Activated naive CD4-positive, alpha-beta T cell treated with anti-CD3 and anti-CD28 coated beads for 36 hours (primary cell): ENCODE measurements at places on chromosomes 2 and 18.

- no peak for DNase-seq
These were observed 415.8 kb downstream of the HRH4 start for GRCh38 chr18:24876266-24876665.

DNA sequence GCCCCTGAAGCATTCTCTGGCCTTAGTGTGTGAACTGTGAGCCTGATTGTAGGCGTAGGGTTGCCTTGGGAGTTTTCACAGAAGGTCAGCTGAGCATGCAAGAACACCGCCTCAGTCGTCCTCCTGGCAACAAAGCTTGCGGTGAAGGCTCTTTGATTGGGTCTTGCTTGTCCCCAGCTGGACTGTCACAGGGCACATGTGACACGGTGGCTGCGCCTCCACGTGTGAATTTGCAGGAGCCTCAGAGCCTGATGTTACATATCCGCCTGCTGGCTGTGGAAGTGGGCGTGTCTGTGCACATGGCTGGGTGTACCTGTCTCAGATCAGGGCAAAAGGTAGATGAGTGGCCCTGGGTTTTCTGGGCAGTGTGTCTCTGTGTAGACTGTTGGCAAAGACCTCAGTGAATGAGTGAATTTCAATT lies 228.7 kb downstream of the HAUS1 start:
- DNase-seq = peak; percentile 21

DNA sequence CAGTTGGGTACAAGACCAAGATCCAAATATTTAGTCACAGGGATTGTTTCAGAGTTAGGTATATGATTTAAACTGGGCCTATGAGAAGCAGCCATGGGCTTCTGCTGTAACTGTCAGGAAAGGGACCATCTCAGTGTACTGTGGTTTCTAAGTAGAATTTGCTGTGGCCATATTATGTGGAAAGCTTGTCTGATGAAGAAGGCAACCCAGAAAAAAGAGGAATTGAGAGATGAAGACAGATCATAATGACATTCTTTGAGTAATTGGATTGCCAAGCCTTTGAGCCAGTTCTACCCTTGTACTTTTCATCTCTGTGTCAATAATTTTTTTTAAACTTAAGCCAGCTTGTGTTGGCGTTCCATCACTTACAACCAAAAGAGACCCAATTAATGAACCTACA lies 259.6 kb downstream of the NUP35 start:
- DNase-seq = no peak

DNA sequence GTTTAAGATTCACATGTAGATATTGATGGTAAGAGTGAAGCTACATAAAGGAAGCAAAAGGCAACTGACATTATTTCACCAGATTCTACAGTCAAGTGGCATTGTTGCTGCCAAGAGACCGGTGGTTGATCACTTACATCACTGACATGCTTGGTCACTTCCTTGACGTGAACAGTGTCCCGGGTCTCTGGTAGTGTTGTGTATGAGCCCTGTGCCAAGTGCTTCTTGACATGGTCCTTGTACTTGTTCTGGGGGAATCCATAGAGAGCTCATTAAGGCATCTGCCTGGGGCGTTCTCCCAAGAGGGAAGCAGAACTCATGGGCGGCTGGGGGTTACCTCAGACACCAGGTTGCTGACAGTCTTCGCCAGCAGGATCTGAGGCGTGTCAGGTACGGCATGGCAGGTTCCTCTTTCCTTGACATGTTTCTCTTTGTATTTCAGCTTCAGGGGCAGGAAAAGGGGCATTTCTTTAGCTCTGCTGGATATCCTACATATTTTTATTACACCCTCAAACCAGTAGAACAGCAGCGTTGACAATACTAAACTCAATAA lies 116.2 kb downstream of the RIF1 start:
- DNase-seq = no peak

DNA sequence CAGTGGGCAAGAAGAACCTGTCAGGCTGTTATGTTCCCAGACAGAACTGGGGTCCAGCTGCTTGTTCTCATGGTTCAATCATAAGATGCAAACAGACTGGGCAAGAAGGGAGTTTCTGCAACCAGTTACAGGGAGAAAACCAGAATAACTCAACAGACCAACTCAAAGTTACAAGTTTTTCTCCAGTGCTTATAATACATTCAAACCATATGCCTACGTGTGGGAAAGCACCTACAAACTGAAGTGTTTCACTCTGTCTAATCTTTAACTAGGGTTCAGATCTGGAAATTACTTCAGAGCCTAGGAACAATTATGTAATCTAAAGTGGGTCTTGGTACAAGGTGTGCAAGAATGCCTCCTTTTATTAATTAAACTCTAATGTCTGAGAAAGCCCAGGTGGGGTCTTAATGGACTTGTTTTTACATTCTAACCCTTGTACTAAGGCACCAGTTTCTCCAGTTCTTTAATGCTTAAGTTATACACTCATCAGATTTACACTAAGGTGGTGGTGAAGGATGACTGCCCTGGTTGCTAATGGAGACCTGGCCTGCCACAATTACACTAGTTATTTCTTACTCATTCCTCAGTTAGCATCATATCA lies 951.9 kb downstream of the TSN start:
- no peak for DNase-seq

GRCh38 chr2:190435031-190435670 lies 27.0 kb downstream of the MFSD6 start:
- no peak for DNase-seq

DNA sequence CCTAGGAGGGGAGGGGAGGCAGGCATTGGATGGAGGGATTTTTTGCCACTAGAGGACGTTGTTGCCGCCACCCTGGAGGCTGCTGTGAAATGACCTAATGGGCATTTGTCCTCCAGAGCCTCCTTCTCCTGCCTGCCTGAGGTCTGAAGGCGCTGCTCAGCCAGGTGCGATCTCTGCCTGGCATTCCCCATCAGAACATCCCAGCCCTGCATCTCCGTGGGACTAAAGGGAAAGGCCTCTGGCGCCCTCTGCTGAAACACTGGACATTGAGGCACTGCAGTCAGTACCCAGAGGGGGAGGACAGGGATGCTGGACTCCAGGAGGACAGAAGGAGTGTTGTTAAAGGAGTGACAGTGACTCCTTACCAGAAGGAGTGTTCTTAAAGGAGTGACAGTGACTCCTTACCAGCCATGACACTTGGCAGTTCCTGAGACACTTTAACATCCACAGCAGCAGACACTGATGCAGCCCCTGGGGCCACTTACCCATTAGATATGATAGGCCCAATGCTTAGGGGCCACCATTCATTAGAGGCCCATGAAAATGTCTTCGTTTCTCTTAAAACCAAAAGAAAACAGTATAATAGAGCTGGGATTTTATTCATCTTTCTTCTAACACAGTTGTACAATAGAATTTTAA lies 17.0 kb downstream of the THNSL2 start:
- DNase-seq = peak; percentile 76

- no peak for DNase-seq
These were observed 37.5 kb downstream of the ANO7 start for GRCh38 chr2:241225983-241226382.

DNA sequence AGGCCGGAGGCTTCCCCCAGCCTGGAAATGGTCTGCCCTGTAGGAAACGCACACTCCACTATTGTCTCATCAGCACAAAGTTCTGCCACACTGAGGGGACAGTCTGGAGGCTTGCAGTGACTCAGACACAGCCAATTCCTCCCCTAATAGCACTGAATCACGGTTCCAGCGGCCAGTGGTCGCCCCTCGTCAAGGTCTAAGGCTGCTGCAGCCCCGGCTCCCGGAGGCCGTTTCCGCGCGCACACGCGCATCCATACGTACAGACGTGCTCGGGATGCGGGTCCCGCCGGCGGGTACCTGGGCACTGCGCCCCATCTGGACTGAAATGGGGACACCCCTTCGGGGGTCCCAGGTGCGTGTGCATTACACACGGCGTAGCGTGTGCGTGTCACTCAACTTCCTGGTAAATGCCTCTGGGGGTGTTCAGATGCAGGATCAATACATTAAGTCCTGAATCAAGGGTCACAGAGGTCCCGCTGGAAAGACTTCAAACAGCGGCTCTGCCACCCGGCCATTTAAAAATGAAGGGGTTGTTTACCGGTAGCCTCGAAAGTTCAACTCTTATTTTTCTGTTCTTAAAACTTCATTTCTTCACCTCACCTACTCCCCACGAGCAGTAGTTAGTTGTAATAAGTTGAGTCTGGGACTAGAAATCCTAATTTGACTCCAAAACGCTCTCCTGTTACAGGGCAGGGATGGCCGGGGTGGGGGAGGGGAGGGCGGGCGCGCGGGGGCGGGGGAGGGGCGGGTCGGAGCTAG lies 572 bp upstream of the ZNF516 start:
- DNase-seq = peak; percentile 36

- no peak for DNase-seq
These were observed 1.0 kb downstream of the ZNF532 start for GRCh38 chr18:58865701-58866065.

DNA sequence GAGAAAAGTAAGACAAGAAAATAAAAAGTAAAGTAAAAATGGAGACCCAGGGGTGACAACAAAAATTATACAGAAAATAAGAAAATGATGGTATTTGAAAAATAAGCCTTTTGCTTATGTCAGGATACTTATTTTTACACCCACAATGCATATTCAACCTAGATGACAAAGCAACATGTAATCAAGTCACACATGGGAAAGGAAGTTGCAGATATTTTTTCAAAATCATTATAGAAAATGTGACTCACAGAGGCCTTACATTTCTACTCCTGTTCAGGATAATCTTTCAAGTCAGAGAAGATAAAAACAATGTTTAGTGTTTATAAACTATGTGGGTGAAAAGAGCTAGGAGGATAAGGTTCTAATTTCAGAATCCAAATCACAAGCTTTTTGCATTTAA lies 275.3 kb upstream of the UBE2E3 start:
- DNase-seq = no peak

DNA sequence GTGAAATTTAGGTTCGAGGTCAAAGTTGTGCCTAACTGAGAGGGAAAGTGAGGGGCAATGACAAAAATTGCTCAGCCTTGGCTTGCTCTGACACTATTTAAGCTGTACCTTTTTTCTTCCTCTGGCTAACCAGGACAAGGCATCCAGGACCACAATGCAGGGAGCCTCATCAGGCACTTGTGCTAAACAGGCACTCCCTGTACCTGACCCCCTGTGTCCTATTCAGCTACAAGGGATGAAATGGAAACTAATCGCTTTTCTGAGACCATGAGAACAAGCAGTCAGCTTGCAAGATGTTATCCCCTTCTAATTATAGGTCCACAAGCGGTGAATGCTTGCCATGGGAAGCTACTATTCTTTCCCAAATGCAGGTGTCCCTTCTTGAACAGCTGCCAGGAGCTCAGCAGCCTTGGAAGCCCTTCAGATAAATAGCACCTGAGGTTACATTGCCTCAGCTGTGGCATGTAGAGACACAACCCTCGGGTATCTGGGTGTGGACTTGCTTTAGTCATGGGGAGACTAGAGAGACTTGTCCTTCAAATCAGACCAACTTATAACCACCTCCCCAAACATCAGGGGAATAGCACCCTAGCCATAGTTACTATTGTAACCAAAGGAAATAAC lies 19.1 kb upstream of the ITGA6 start:
- no peak for DNase-seq

DNA sequence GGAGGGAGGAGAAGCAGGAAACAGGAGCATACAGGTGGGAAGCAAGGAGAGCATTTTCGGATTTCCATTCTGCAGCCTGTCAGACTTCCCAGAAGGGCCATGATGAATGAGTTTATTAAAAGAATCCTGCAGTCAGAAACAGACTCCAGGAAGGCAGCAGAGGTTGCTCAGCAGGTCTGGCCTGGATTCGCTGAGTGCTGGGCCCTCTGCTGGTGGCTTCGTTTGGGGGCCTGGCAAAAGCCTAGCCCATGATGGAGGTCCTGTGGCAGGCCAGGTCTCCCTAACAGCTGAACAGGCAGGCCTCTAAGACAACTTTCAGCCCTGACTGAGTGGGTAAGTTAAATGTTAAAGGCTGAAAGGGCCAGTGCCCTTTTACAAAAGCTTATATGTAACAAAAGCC lies 108.2 kb upstream of the CAPN13 start:
- DNase-seq = peak; percentile 10

DNA sequence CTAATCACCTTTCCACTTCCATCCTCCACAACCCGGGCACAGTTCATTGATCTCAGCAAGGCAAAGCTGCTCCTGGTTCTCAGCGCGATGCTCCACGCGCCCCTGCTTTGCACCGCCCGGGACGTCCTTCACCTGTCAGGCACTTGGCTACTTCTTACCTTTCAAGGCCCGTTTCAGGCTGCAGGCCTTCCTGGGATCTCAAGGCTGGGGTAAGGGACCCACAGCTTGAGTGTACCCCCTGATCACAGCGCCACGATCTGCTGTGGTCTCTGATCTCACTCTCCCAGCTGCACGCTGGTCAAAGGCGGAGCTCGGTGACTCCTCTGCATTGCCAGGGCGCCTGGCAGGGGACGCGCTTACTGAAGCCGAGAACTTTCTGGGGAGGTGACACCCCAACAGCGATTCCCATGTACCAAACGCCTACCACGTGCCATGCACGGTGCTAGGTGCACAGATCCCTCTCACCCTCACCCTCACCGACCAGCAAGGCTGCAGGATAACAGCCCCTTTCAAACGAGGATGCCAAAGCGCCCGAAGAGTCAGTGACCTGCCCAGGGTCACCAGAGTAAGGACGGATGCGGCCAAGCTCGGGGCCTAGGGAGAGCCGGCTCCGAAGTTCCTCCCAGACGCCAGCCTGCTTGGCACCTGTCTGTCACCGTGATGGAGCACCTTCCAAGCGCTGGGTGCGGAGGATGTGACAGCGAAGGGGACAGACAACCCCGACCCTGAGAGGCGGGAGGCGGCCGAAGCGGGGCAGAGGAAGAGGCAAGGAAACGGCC lies 818 bp downstream of the ITGB1BP1 start:
- DNase-seq = peak; percentile 65

- no peak for DNase-seq
These were observed 2.4 kb downstream of the CTIF start for GRCh38 chr18:48541026-48541746.

- DNase-seq = no peak
These were observed 24.3 kb downstream of the MOCOS start for GRCh38 chr18:36211612-36212065.

- peak; percentile 22 for DNase-seq
These were observed 110.2 kb downstream of the MDH1 start for GRCh38 chr2:63698786-63699548.

DNA sequence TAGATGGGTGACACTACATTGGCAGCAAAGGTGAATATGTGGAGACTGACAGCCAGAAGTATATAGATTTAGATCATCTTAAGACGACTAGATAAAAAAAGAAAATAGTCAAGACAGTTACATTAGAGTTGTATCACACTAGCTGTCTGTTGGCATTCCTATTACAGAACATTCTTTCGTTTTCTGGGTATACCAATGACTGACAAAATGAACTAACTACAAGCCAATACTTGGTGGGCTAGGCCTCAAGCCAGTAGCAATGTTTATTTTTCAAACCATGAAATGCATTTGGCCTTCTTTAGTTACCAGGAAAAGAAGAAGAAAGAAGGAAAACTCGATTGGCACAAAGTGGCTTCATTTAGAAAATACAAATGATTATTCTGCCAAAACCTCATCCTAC lies 944.9 kb upstream of the ZEB2 start:
- no peak for DNase-seq

GRCh38 chr2:201698588-201699226 lies at the start of gene MPP4:
MPP4 (minus strand) TSS chr2:201698644; CDS start chr2:201693954, 4,690 bp downstream.
- no peak for DNase-seq
